ENCODE measurements at places on chromosomes 3 and 15.

GRCh38 chr3:105427332-105427731, 60.6 kb downstream of the ALCAM start:
- no peak for DNase-seq

DNA sequence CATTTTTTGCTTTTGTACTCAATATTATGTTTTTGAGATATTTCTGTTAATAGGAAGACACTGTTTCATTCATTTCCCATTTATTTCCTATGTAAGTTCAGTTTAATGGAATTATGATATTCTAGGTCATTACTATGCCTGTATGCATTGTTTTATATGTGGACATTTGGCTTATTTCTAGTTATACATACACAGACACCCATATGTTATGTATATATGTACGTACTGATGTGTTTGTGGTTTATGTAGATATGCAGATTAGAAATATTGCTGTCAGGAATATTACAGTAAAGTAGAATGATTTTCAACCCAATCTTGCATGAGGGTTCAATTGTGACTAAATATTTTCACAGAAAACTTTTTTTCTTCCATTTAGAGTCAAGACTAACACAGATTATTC, 190.5 kb downstream of the KCNH8 start:
- DNase-seq, result no peak

DNA sequence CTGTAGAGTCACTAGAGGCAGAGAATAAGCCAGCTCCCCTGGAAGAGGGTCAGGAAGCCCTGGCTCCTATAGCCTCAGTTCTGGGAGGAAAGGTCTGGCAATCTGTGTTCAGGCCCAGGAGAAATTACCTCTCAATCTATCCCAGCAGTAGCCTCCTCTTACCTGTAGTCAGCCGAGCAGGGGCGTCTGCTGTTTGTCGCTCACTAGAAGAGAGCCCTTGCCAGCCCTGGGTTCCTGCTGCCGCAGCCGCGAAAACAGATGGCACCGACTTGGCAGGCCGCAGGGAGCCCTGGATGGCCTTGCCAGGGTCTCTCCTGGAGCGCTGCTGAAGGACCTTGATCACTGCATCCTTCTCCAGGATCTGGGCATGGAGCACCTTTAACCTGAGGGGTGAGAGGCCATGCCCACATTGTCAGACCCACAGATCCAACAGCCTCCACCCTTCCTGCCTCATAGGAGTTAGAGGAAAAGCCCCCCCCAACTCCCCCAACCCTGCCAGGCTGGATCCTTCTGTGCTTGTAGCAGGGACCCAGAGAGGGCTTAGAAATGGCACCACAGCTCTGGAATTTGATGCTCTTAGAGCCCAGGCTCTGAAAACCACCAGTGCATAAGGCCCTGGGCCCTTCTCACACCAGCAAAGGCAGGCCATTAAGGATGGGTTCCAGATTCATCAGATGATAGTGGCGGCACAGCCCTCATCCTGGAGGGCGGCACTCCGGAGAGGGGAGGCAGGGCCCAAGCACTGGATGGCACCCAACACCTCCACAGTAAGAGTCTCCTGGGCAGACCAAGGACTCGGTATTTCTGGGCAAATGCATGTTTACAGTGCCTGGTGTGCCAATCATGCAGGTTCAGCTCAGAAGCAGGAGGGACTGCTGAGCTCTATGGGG, 14.9 kb downstream of the AMOTL2 start:
- no peak for DNase-seq

- no peak for DNase-seq
Measured at GRCh38 chr3:42406727-42407450, 3.5 kb downstream of the LYZL4 start.

DNA sequence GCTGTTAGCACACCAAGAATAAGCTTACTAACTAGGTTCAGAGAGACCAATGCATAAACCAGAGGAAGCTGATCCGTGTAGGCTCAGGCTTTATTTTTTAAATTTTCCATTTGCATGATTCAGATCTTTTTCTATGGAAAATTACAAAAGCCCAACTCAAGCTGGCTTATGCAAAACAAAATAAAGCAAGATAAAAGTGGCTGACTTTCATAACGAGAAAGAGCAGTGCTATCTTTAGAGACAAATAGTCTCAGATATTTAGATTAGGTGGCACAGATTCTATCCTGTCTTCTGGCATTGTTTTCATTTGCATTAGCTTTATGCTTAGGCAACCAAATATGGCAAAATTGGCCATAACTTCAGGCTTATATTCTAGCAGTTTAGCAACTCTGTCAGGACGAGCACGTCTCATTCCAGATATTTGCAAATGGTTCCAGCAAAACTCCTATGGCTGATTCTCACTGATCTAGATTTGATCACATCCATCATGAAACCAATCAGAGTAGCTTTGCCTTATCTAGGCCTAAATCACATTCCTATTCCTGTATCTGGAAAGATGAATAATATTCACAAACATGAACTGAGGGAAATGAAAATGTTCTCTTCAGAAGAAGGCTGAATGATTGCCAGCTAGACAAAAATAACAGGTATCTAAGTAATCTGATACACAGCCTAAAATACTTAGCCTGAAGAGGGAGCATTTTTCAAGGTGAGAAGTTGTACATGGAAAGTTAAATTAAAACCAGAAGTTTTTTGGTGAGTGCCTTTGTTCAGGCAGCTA, 216.4 kb upstream of the DPPA4 start:
- no peak for DNase-seq

GRCh38 chr15:70587896-70588567, 175.3 kb downstream of the UACA start:
- DNase-seq, result no peak

- no peak for DNase-seq
Measured at GRCh38 chr3:50028346-50028745, 60.4 kb upstream of the RBM5 start.

- no peak for DNase-seq
Measured at GRCh38 chr3:52232279-52233107, 6.5 kb downstream of the TWF2 start.

DNA sequence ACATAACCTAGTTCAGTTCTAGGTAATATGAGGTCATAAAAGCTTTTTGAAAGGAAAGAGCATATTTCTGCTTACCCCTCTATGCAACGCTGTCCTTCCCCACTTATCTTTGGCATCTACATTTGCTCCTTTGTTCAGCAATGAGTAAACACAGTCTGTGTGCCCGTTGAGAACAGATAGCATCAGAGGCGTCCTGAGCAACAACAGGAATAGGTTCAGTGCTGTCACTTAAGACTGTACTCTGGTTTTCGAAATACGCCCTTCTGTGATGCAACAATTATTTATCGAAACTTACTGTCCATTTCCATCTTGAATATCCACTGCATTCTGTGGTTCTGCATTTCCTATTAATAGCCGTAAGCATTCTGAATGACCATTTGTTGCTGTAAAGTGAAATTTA, 84.4 kb downstream of the BTD start:
- DNase-seq, result no peak

DNA sequence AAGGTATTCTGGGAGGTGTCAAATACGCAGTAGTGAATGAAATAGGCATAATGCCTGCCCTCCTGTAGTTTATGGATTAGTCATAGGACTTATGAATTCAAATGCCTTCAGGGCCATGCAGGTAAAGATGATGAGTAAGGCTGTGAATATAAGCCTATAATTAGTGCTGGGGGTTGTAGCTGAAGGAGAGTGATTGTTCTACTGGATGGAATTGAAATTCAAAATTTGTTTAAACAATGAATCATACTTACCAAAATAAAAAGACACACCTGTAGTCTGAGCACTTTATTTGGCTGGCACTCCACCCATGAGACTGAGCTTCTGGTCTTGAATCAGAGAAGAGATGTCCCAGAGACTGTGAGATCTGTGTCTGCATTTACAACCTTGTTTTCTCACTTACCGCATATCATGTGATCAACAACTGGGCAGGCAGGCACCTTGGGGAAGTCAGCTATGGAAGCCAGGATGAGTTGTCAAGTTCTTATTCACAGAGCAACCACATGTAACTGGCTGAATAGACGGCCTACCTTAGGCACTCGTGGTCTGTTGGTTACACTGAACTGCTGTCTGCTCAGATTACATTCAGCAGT, 291.8 kb downstream of the NAALADL2 start:
- DNase-seq, result no peak

GRCh38 chr3:144308396-144308795, 336.8 kb downstream of the DIPK2A start:
- DNase-seq, result no peak

DNA sequence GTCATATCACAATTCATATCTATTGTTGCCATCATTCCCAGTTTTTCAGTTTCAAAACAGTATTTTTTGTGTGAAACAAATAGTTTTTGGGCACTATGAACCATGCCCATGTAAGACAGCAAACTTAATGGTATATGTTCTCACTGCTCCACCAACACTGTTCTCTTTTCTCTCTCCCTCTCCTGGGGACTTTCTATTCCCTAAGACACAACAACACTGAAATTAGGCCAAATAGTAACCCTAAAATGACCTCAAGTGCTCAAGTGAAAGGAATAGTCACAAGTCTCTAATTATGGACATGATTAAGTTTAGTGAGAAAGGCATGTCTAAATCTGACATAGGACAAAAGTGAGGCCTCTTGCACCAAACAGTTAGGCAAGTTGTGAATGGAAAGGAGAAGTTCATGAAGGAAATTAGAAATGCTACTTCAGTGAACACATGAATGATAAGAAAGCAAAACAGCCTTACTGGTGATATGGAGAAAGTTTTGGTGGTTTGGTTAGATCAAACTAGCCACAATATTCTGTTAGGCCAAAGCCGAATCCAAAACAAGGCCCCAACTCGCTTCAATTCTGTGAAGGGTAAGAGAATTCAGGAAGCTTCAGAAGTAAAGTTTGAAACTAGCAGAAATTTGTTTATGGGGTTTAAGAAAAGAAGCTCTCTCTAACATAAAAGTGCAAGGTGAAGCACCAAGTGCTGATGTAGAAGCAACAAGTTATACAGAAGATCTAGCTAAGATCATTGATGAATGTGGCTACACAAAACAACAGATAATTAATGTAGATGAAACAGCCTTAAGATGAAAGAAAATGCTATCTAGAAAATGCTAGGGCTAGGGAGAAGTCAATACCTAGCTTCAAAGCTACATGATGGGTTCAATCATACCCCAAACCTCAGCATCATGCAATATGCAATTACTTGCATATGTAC, 104.2 kb downstream of the CBLB start:
- DNase-seq, result no peak

- no peak for DNase-seq
Measured at GRCh38 chr3:56817646-56818045, 15.9 kb upstream of the ARHGEF3 start.

- DNase-seq, result no peak
Measured at GRCh38 chr3:38114875-38115644, 21.9 kb downstream of the ACAA1 start.

DNA sequence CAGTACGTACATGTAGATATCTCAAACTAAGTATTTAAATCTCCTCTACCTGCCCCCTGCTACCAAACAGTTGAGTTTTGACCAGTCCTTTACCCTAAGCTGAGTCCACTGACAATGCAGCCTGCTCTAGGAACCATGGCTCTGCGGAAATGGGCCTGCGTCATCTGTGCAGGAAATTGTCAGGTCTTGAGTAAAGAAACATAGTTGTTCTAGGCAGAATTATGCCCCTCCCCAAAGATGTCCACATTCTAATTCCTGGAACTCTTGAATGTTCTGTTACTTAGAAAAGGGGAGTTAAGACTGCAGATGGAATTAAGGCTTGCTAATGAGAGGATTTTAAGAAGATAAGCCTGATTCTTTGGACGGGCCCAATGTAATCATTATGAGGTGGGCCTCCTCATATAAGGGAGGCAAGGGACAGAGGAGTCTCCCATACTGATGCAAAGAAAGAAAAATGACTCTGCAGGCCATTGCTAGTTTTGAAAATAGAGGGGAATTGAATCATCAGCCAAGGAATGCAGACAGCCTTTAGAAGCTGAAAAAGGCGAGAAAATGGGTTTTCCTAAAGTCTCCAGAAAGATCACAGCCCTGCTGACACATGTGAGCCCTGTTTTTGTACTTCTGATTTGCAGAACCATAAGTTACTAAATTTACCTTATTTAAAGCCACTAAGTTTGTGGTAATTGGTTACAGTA, 5.5 kb upstream of the VGLL3 start:
- DNase-seq, result no peak

GRCh38 chr15:56917652-56918045, 795 bp upstream of the TCF12 start:
- DNase-seq, result no peak

DNA sequence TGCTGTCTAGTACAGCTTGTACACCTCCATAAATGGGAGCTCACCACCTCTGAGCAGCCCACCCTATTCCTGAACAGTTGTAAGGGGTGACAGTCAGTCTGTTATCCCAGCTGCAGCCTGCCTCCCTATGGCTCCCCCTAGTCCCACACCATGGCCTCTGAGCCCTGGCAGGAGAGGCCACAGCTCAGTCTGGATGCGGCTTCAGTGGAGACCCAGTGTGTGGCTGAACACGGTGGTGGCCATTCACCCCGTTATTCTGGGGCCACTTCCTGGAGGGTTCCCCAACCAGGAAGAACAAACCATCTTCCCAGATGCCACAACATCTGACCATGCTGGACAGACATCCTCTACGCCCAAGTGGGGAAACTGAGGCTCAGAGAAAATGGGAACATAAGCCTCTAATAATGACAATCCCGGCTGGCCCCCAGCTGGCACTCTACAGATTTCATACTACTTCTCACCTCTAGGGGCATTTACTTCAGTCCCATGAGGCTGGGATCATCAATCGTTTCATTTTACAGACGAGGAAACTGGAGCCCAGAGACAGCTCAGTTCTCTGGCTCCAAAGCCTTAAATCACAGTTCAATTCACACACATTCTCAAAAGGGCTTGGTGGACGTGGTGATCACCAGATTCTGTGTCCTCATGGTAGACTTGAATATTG, 9.2 kb upstream of the GRIP2 start:
- DNase-seq, result peak; percentile 48

DNA sequence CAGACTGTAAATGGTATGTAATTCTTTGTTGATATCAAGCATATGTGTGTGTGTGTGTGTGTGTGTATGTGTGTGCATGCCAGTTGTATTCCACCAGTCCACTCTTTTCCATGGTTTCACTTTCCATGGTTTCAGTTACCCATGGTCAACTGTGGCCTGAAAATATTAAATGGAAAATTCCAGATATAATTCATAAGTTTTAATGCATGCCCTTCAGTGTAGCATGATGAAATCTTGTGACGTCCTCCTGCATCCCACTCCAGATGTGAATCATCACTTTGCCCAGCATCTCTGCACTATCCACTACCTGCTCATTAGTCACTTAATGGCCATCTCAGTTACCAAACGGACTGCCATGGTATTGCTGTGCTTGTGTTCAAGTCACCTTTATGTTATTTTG, 215.9 kb downstream of the GBE1 start:
- DNase-seq, result peak; percentile 2

- no peak for DNase-seq
Measured at GRCh38 chr3:27216955-27217552, 152.1 kb downstream of the NEK10 start.

DNA sequence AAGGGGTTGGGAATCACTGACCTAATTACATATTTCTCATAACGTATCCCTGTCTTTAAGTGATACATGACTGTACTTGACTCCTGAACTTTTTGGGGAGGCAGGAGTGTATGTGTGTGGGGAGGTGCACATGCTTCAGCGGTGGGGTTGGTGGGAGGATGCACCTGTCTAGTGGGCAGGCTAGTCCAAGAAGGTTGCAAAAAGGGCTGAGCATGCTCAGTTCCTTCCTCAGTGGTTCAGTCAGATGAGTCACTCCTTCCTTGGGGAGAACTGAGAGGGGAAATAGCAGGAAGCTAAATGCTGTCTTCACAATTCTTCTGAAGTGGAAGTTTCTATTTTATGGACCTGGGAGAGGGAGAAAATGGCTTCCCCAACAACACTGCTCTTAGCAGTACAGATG, 24.6 kb upstream of the AP4E1 start:
- no peak for DNase-seq

- no peak for DNase-seq
Measured at GRCh38 chr3:114417675-114418074, 123.8 kb downstream of the TIGIT start.
